ENCODE measurements at places on chromosomes 3 and 15.

DNA sequence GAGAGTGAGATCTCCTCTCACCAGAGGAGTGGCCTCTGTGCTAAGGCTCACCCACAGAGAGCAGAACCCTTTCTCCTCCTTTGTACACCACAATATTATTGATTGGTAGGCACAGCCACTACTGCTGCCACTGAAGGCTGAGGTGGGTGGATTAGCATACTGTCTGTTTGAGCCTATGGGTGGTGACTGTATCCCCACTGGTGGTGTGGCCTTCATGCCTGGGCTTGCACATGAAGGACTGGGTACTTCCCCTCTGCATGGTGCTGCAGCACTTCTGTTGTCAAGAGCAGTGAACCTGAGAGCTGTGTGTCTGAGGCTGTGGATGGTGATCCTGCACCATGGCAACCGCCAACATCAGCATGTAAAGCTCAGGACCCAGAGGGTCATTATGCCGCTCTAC, 35.7 kb upstream of the NECTIN3 start:
- DNase-seq, result no peak

GRCh38 chr3:146865175-146865755, 260.1 kb upstream of the PLSCR5 start:
- DNase-seq, result no peak

DNA sequence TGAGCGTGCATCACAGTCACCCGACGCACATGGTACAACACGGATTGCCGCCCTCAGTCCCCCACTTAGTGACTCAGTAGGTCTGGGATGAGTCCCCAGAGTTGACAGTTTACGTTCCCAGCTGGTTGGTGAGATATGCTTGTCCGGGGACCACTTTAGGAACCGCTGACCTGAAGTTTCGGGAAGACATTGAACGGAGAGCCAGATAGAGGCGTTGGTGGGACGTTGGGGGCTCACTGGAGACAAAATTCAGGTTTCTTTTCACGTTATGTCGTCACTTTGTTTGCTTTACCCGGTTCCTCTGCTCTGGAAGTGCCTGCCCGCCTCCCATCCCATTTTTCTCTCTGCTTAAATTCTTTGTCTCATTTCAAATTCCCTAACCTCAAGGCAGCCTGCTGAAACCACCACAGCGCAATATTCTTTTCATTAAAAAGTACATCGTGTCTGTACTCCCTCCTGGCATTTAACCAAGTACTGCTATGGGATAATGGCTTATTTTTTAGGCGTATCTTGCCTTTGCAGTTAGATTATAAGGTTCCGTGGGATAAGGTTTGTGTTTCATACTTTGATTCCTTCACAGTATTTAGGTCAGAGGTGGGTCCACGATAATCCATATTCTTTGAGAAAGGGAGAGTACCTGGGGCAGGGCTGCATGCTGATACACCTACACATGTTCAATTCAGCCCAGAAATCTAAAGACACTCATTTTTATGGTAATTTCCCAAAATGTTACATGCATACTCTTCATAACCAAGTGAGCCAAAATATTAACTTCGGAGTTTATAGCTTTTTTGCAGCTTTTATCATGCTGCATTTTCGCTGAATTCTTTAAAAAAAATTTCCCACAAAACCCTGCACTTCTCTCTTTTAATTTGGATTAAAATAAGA, 921 bp downstream of the LMLN start:
- DNase-seq, result no peak

DNA sequence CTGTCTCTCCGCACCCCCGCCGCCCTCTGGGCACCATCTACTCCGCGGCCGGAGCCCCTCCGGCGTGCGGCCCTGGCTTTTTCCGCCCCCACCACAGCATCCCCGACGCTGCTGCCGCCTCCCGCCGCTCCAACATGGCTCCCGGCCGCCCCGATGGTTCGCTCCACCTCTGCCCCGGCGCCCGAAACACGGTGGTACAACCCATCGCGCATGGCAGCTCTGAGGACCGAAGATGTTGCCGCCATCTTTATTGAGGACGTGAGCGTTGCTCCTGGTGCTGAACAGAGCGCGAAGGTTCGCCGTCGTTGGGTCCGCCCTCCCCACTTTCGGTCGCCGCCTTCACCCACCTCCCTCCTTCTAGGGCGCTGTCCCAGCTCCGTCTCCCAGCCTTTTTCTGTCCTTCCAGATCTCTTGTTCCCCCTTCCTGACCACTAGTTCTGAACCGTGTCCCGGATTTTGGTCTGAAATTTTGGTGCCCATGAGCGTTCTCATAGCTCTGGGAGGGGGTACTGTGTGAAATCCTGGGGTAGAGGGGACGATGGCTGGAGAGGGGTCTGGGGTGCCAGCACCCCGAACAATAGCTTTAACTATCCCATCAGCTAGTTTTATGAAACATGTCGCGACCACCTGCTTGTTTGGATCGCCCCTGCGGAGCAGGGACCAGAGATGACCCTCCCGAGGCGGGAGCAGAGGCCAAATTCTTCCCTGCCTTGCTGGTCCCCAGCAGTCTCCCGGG, at the start of gene CELSR3:
TSS of gene CELSR3 (minus strand) at position 134 of the 736 bp plus-strand sequence. CDS start 252 bp downstream, outside the sequence.
- peak; percentile 12 for DNase-seq

DNA sequence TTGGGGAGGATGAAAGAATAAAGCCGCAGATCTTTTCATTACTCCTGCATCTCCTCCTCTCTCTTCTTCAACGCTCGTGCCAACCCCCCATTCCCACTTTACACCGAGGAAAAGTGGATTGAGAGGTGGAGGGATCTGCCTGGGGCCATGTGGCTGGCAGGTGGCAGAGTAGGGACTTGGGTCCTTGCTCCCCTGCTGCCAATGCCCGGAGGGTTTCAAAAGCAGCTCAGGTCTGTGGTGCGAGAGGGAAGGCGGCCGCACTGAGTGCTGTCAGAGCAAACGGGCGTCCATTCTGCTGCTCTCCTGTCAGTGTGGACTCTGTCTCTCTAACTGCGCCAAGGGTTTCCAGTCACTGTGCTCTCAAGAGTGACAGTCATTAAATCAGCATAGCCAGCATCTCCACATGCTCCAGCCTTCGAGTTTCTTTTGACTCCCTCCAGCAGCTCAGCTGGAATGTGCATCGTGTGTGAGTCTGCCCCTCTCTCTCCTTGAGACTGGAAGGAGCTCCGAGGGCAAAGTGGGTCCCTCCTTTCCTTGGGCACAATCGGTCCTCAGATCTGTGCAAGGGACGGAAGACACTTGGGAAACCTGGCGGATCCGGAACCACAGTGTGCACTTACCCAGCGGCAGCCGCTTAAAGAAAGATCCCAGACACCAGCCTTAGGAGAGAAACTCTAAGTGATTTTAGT, 68.6 kb downstream of the VGLL4 start:
- no peak for DNase-seq

- no peak for DNase-seq
Observed at GRCh38 chr3:149247929-149248691, 26.5 kb upstream of the CP start.

DNA sequence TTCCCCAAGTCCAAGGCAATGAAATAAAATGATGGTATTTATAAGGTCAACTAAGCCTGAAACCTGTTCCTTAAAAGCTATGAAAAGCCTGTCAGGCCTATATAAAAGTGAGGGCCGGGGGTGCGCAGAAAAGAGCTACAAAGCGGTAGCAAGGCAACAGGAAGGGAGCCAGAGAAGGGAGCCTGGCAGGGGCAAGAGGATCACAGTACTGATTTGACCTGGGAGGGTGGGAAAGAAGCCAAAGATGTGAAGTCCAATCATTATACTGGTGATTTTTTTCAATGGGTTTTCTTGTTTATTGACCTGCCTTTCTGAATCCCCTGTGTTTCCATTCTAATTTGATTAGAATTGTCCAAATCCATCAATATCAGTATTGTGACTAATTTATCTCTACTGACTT, 64.3 kb upstream of the STT3B start:
- no peak for DNase-seq

DNA sequence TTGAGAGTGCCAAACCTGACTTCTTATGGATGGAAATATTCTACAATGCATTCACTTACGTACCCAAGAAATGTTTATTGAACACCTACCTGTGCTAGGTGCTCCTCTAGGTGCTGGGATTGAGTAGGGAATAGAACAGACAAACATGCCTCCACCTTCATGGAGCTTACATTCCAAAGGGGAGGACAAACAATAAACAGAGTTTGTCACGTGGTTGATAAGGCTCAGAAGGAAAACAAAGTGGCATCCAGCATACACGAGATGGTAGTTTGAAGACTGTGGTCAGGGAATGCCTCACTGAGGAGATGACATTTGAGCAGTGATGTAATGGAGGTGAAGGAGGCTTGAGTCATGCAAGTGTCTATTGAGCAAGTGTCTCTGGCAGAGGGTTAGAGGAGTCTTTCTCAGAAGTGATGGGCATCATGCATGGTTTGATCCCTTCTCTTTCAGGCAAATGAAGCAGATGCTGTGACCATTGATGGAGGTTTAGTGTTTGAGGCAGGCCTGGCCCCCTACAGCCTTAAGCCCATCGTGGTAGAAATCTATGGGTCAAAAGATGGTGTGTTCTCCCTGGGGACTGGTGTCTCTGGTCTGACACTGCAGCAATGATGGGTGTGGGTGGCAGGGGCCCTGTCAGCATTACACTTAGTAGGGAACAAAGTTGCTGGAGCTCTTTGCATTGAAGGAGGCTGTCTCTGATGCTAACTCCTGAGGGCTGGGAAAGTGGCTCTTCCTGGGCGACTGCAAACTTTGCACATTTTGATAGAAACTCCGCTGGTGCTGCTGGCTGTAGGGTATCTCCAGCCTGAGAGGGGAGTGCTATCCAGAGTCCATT, 29.7 kb upstream of the TOPBP1 start:
- no peak for DNase-seq
